ENCODE measurements at places on chromosomes 1 and 21.

DNA sequence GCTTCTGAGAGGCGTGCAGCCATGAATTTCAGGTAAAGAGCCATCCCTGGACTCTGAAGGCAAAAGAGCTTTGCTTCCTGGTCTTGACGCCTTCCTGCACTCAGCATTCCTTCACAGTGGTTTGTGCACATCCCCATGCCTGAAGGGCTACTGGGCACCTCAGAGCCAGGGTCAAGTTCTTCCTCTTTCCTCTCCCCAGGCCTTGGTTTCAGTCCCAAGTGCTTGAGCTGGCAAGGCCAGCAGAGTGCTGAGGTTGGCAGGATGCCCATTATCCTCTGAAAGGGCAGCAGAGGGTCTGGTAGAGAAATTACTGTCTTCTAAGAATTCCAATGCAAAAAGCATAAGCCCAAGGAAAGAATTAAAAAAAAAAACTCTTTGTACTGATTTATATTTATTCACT, 1064.9 kb downstream of the TTLL7 start:
- DNase-seq = no peak

DNA sequence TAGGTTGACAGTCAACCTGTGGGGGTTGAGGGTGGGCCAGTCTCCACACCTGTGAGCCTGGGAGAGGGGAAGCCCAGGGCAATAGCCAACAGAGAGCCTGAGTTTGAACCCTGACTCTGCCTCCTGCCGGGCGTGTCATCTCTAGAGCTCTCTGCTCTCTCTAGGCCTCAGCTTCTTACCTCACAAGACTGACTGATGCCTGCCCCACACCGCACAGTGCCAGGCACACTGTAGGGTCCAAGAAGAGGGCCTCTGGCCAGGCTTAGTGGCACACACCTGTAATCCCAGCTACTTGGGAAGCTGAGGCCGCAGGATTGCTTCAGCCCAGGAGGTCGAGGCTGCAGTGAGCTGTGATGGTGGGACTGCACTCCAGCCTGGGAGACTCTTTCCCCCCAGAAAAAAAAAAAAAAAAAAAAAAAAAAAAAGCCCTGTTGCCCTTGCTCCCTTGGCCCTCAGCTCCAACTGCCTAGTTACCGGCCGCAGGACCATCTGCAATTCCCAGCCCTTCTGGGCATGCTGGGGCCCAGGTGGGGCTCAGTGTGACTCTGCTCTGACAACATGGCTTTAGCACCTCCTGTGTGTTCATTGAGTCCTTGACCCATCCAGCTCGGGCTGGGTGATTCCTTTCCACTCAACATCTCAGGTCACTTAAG, 25.1 kb downstream of the GRHL3 start:
- DNase-seq = no peak

GRCh38 chr1:164473544-164473943, 85.4 kb upstream of the PBX1 start:
- no peak for DNase-seq

DNA sequence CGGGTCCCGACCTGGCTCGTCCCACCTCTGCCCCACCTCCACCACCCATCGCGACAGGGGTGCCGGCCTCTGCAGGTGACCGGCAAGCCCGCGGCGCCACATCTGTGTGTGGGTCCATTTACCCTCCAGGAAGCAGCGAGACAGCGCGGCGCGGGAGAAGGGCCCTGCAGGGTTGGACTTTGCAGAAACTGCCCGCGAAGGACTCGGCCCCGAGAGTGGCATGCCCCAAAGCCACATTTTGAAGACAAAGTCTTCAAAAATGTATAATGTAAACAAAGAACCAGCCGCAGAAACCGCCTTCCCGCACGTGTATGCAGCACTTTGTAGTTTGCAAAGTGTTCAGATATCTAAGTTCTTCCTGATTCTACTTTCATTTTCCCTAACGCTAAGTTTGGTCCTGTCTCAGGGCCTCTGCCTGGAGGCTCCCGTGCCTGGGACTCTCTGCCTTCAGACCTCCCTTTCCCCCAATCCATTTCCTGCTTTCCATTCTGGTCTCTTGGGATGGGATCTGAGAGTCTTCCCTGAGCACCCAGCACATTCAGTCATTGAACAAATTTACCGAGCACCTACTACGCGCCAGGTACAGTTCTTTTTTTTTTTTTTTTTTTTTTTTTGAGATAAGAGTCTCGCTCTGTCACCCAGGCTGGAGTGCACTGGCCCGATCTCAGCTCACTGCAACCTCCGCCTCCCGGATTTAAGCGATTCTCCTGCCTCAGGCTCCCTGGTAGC, 524 bp upstream of the TMCO4 start:
- DNase-seq = no peak

GRCh38 chr1:231393668-231394067, 28.4 kb downstream of the EGLN1 start:
- no peak for DNase-seq

- no peak for DNase-seq
Measured at GRCh38 chr1:189131576-189131975, 1346.1 kb downstream of the BRINP3 start.

DNA sequence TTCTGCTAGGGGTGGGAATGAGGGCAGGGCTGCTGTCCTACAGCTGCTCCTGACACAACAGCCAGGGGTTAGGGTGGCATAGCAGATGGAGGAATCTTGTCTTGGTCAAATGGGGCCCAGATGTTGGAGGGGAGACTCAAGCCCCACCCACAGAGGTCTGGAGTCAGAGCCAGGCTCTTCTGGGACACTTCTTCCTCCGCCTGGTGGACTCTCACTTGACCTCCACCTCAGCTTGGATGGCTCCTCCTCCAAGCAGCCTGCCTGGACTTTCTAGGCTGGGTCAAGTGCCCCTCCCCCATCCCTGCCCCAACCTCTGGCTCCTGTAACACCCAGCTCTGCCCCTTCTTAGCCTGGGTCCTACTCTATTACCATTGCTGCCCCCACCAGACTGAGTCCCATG, 35.5 kb downstream of the EPHA2 start:
- DNase-seq = no peak

DNA sequence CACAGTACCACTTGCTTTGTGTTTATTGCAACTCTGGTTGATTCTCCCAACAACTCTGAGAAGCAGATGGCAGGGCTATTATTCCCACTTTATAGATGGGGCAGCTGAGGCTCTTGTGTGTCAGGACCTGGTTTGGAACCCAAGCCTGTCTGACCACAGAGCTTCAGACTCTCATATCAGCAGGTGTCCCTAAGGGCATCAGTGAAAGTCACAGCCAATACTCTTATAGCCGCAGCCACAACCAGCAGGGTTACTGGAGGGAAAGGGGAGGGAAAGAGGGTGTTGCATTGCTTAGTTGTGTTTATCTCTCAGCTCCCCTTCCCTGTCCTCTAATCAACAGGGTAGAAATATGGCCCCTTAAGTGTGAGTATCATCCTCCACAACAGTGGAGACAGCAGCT, 304.0 kb downstream of the RRAGC start:
- DNase-seq = no peak

- no peak for DNase-seq
Measured at GRCh38 chr1:22615886-22616285, 20.5 kb upstream of the C1QA start.

GRCh38 chr1:39640861-39641260, 1.4 kb upstream of the HEYL start:
- DNase-seq = no peak

- DNase-seq = no peak
Measured at GRCh38 chr1:244353551-244354091, 98.1 kb downstream of the ADSS2 start.

DNA sequence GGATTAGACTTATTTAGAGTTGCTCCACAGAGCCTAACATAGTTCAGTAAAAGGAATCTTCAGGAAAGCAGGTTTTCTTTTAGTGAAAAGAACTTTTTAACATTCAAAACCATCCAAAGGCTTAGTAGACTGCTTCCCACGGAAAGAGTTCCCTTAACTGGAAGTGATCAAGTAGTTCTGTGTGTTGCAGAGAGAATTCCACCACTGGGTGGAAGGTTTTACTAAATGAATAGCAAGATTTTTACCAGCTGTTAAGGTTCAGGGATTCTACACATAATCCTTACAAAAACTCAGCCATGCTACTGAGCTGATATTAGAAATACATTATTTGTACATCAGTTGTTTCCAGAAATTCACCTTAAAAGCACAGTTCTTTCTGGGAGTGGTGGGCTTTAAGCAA, 119.7 kb downstream of the GDAP2 start:
- no peak for DNase-seq

- no peak for DNase-seq
Measured at GRCh38 chr1:225882694-225883615, 775 bp upstream of the TMEM63A start.

DNA sequence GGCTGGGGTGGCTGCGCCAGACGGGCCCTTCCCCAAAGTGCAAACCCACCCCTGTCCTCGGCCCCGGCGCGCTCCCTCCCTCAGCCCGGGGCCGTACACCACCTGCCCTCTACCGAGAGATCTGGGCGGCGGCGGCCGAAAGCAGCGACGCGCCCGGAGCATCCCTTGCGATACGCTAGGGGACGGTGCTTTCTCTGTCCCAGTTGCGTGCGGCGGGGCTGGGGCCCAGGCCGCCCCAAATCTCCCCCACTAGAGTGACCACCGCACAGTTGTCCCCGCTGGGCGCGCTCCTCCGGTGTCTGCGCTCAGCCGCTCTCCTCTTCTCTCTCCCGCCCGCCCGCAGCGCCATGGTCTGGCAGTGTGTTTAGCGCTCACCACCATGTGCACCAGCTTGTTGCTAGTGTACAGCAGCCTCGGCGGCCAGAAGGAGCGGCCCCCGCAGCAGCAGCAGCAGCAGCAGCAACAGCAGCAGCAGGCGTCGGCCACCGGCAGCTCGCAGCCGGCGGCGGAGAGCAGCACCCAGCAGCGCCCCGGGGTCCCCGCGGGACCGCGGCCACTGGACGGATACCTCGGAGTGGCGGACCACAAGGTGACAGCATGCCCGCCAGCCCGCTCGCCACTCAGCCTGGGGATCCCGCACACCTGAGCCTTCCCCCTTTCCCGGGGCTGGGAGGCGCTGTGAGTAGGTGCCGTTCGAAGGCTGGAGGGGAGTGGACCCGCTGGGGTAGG, 1.0 kb downstream of the ST6GALNAC5 start:
- no peak for DNase-seq
